ENCODE measurements at places on chromosomes 3 and 15.
A peak's percentile ranks its signal among the peaks of the same experiment; 100 is the strongest.

- no peak for DNase-seq
Observed at GRCh38 chr15:38554354-38554753, 10.3 kb downstream of the RASGRP1 start.

- no peak for DNase-seq
Observed at GRCh38 chr3:25033407-25034029, 394.5 kb upstream of the RARB start.

GRCh38 chr15:101486696-101487459 is 2.6 kb downstream of the PCSK6 start:
- DNase-seq = no peak

DNA sequence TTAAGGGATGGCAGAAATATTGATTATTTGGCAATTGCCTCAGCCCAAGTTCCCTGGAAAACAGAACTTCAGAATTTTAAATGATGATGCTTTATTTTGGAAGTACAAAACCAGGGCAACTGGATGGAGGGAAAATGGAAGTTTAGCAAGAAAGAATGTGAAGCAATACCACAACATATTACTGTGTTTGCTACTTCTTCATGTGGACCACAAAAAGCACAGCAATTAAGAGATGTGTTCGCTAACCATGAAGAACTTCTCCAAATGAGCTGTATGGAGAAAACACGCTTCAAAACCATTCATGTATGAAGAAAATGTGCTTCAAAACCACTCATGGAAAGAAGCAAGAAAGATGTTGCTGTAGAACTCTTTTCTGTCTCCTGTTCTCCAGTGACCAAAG is 64.7 kb upstream of the ARL6 start:
- no peak for DNase-seq

GRCh38 chr3:54427941-54428871 is 305.9 kb downstream of the CACNA2D3 start:
- DNase-seq = peak; percentile 82

- DNase-seq = no peak
Observed at GRCh38 chr3:42273361-42273760, 7.4 kb upstream of the CCK start.

- DNase-seq = no peak
Observed at GRCh38 chr15:94032571-94032970, 198.8 kb upstream of the MCTP2 start.

GRCh38 chr15:62059816-62060112 is 483 bp downstream of the VPS13C start:
- DNase-seq = no peak

DNA sequence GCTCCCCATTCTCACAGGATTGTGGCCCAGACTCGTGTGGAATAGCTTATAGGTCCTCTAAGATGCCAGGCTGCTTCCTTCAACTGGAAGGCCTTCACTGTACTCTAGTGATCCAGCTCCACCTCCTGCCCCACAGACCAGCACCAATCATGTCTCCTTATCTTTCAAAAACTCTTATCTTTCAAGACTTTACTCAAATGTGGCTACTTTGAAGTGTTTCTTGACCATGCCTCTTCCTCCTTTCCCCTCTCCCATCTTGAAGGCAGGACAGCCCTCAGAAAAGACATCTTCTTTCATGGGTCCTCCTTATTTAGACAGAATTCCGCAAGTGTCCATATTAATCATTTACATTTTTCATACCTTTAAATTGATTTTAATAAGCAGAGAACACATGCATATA is 142.3 kb downstream of the CHST2 start:
- no peak for DNase-seq

DNA sequence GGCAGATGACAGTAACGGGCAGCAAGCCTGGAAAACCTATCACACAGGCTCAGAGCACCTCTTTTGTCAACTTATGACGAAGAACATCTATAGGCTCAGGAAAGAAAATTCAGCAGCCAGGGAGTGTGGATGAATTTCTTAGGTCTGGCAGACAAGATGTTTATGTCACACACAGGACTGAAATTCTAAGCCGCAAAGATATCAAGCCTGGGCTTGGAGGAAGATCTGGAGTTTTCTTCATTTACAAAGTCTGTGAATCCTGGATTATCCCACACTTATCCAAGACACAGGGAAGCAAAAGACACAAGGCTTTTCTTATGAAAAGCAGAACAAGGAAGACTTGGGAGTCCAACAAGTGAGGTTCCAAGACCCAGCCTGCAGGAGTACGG is 23.4 kb upstream of the CHCHD6 start:
- no peak for DNase-seq

DNA sequence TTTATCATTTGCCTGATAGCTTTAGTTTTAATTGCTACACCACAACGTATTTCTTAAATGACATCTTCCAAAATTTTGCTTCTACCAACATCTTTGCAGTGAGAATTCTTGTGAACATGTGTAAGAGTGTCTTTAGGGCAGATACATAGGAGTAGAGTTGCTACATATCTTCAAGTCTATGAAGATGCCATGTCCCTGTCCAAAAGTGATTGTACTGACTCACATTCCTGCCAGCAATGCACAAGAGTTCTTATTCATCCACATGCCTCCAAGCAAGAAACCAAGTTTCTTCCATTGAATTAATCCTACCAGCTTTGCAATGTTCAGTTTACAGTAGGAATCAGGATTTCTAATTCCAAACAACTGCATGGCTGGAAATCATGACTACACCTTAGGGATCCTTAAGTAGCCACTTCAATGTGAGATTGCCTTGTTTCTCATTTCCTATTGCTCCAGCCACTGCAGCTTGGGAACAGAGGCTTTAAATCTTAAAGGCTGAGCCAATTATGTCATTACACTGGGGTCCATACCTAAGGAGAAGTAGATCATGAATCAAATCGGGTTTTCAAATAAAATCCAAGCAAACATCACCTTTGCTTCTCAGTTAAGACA is 44.5 kb downstream of the BCL2L10 start:
- DNase-seq = no peak

- peak; percentile 49 for DNase-seq
Observed at GRCh38 chr3:195558602-195559001, 15.5 kb upstream of the PPP1R2 start.

DNA sequence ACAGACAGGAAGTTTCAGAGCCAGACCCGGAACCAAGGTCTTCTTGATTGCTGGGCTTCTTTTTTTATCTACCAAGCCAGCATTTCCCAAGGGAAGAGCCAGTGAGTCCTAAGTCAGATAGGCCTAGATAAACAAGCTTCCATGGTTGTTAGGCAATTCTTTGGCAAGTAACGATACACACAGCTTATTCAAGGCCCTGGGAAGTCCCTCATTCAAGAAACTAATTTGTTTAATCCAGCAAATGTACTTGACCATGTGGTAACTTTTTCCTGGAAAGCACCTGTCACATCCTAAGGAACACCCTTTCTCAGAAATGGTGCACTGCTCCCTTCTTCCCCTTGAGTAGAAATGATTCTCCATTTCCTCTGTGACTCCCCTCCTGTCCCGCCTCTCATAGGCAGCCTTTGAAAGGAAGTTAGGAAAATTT is 209.9 kb downstream of the ITPR1 start:
- no peak for DNase-seq

- DNase-seq = no peak
Observed at GRCh38 chr3:153247331-153248330, 85.6 kb downstream of the RAP2B start.

- DNase-seq = no peak
Observed at GRCh38 chr15:65619626-65620290, 2.0 kb upstream of the SLC24A1 start.

DNA sequence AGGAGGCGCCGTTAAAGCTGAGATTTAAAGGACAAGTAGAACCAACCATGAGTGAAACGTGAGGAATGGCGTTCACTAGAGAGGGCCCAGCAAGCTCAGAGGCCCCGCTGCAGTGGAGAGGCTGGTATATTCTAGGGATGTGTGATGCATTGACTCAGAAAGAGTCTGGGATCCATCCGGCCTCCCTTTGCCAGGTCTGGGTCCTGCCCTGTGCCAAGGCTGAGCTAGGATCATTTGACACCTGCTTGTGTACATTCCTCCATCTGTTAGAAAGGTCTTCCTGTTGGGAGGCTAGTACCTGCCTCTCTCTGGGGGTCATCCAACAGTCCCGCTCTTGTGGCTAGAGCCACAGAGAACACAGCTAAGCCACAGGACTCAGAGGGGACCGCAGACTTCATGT is 28.4 kb downstream of the CA12 start:
- no peak for DNase-seq

GRCh38 chr3:72111265-72112205 is 326.6 kb upstream of the PROK2 start:
- DNase-seq = no peak

DNA sequence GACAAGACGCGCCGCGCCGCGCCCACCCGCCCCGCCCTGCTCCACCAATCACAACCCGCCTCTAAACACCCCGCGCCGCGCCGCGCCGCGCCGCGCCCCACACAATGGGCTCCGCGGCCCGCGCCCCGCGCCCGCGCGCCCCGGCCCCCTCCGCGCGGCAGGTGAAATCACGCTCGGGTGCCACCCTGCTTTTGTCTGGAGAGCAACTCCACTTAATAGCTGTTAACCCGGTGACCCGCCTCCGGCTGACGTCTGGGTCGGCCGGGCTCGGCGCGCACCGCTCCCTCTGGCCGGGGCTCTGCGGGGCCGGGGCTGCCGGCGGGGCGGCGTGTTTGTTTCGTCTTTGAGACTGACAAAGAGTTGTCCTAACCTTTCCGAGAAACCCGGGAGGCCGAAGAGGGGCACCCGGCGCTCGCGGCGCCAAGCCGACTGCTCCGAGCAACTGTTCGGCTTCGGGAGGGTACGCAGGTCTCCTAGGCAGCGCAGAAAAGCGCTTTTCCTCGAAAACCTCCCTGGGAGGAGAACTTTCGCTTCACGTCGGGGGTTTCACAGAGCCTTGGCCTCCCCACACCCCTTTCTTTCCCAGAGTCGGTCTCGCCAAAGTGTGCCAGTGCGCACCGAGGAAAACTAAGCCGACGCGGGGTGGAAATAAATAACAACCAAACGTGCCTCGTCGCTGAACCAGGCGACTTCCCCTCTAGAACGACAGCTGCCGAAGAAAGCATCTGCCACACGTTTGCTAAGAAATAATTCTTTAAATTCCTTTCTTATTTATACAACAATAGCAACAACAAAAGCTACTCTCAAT is 518.4 kb downstream of the FOXP1 start:
- no peak for DNase-seq

GRCh38 chr15:90243943-90244639 is 5.3 kb upstream of the TTLL13 start:
- no peak for DNase-seq

DNA sequence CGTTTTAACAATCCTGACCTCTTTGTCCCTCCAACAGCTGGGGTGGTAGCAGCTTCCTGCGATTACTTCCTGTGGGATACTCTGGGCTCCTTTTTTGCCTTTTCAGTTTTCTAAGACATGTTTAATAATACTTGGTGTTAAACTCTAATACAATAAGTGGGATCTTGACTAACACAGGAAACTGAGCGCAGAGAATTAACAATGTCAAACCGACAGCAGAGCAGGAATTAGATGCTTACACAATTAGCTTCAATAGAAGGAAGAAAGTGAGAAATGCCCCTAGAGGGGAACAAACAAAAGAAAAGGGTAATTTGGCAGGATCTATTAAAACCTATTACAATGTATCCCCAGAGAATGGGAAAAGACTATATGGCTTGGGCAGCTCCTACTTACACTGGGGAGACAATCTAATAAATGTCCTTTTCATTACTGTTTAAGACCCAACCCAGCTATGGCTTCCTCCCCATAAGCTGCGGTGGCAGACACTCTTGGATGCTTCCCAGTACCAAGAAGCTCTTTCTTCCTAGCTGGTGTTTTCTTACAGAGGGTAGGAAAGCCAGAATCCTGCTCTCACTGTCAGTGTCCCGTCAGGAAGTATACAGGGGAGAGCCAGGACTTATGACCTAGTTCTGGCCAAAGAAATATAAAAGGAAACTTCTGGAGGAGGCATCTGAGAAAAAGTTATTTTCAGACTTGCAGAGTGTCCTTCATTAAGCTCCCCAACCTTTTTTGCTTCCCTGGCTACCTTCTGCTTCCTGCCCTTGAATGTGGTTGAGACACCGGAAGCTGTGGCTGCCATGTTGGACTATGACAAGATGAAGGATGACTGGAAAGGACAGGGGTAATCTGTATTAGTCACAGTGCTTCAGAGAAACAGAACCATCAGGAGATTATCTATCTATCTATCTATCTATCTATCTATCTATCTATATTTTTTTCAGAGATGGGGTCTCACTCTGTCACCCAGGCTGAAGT is 194.1 kb upstream of the KBTBD8 start:
- DNase-seq = no peak

- DNase-seq = no peak
Observed at GRCh38 chr3:31732548-31732947, 199.8 kb downstream of the STT3B start.

- DNase-seq = no peak
Observed at GRCh38 chr15:81285461-81285860, 38.5 kb downstream of the STARD5 start.

- DNase-seq = no peak
Observed at GRCh38 chr3:107765524-107765923, 242.8 kb downstream of the BBX start.

GRCh38 chr3:100316641-100317069 is 17.9 kb upstream of the NIT2 start:
- DNase-seq = peak; percentile 14

DNA sequence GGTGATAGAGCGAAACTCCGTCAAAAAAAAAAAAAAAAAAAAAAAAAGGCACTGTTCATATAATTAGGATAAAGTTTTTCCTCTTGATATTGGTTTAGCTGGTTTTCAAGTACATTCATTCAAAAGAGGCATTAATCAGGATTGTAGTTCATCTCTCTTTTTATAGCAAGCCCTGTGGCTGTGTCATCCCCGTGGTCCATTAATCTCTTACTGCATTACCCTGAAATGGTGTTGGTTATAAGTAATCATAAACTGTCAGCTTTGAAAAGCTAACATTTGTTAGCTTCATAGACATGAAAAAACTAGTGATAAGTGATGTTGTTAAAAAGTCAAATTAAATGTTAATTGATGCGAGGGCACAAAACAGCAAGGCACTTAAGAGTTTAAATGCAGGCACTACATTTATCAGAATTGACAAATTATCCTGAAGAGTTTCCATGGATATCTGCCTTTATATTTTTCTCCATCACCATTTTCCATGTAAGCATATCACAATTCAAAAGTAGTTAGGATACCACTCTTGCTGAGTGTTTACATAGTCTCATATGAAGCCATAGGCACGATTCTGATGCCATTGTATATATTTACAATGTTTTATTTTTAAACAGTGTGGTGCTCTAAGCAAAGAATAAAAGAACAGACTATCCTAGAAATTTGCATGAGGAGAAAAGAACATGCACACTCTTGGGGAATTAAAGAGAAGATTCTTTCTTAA is 193.1 kb downstream of the OTOL1 start:
- DNase-seq = peak; percentile 67

DNA sequence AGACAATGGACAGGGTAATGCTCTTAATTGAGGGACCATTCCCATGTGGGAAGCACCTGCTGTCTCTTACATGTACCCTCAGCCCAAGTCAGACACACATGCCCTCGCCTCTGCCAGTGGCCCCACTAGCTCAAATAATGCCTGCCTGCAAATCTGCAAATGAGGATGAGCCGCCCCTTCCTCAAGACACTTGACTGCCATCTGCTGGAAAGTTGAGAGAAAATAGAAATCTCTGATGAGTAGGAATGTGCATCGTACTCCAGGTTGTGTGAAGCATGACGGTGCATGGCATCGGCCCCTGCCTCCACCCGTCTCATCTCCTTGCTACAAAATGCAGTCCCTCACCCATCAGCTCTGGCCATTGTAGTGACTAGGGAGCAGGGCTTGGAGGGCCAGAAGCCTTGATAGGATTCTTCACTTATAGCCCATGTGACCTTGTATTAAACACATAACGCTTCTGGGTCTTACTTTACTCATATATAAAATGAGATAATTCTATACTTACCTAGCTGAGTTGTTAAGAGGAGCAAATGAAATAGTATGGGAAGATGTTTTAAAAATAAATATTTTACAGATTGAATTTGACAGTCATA is 6.3 kb upstream of the SCN5A start:
- peak; percentile 9 for DNase-seq

- no peak for DNase-seq
Observed at GRCh38 chr3:152621006-152621868, 213.7 kb upstream of the P2RY1 start.

Measured in NCI-H2081 treated with DMSO at 0.1 percent for 48 hours (cell line).